ENCODE measurements at places on chromosomes 7 and 10.

DNA sequence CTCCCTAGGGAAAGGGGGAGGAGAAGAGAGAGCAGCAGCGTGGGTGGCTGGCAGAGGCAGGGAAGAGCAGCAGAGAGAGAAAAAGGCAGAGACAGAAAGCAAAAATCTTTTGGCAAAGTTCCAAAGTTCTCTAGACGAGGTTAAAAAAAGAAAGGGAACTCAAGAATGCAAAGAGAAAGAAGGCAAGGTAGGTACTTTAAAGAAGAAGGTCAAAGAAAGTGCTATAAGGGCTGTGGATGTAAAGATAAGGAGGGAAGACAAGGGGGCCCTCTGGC, 20.2 kb upstream of the OPTN start:
- no peak for DNase-seq

GRCh38 chr7:150586785-150587152, 19.6 kb downstream of the GIMAP4 start:
- DNase-seq = no peak

DNA sequence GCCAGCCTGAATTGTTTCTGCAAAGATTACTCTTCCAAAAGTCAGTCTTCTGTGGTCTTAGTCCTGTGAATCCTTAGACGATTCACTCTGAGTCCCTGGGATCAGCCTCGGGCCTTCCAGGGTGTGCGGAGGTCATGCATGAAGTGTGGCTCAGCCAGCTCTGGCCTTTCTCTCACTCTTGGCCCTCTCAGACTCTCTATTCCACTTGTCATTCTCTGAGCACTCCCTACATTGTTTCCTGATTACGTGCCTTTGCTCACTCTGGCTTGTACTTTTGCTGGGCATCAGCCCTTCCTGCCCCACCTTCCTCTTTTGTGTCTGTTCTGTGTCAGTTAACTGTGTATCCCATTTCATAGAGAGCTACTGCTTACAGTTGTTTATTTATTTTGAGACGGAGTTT, 36.0 kb downstream of the CCNY start:
- DNase-seq = no peak

GRCh38 chr7:90669492-90669891, 73.4 kb downstream of the CDK14 start:
- DNase-seq = no peak

- no peak for DNase-seq
Observed at GRCh38 chr10:131685576-131685975, 215.2 kb upstream of the PPP2R2D start.
